Kidney (tissue), 22 donors: ENCODE measurements at places on chromosomes 12 and 14. TPM values are rescaled to one million over a fixed set of nuclear protein-coding genes. Genes with fewer than 3 reads are reported as not detected.

DNA sequence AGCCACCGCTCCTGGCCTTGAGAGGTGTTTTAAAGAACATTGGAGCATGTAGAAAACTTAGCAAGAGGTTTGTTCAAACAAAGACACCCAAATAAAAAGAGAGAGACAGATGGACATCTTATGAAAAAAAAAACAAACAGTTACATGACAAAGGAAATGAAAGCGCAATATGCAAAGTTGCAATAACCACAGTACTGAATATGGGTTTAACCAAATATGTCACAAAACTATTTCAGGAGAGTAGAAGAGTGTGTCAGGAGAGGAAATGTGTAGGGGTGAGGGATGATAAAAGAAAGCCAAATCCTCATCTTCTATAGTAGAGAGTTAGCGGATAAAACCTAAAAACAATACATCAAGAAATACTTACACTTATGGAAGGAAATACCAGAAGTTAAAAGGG lies 98.4 kb downstream of the GTF2A1 start:
- no peak for DNase-seq

Gene LLPH
- 21.9 TPM for total RNA-seq

- DNase-seq: peak; percentile 28
Measured at GRCh38 chr14:52119030-52119429, 50.2 kb upstream of the NID2 start.

GRCh38 chr12:130873106-130873795 lies 1.4 kb downstream of the RAN start:
- no peak for DNase-seq

DNA sequence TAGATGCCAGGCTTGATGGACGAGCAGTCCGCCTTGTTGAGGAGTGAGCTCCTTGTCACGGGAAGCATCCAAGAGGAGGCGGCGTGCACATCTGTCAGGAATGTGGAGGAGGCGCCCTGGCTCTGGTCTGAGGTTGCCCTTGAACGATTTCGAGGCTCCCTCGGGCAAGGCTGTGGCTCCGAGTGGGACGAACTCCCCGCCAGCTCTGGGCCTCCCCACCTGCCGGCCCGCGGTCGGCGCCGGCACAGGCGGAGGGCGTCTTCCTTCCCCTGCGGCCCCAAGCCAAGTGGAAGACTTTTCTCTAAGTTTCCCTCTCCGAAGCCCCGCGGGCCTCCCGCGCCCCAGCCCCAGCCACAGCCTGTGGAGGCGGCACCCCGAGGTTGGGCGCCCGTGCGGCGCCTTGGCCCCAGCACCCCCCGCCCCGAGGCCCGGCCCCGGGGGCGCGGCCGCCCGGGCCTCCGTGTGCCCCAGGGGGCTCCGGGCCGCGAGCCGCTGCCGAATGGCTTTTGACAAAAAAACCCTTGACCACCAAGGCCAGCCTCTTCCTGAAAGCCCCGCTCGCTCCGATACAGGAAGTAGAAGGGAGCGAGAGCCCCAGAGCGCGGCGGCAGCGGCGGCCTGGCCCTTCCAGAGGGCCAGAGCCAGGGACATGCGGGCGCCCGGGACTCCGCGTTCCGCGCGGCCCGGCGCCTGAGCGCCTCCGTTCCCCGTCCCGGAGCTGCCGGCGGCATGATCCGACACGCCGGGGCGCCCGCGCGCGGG lies at the start of gene RIN3:
Gene RIN3 (plus strand): TSS at position 578 of the 762 bp plus-strand sequence. CDS start 152 bp downstream, at position 730.
- DNase-seq: peak; percentile 80

DNA sequence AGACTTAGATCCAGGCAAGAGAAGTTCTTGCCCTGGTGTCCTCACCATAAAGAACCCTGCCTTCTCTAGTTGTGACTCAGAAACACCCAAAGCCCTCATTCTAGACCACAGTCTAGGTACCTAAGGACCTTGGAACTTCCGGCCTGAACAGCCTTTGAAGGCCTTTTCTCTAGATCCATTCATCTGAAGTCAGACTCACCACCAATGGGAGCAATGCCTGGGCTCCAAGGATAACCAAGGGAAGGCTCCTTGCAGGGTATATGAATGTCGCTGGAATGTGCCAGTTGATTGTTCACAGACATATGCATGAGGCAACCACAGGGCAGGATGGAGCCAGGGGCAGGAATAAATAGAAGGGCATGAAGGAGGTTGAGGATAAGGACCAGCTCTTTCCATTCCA lies 86.3 kb downstream of the PLCZ1 start:
- no peak for DNase-seq

Gene GALNT6
- 16.8 TPM for total RNA-seq

Gene HOXC10
- 50.7 TPM for total RNA-seq

- DNase-seq: no peak
Measured at GRCh38 chr14:54675236-54676128, 108.6 kb downstream of the SAMD4A start.

DNA sequence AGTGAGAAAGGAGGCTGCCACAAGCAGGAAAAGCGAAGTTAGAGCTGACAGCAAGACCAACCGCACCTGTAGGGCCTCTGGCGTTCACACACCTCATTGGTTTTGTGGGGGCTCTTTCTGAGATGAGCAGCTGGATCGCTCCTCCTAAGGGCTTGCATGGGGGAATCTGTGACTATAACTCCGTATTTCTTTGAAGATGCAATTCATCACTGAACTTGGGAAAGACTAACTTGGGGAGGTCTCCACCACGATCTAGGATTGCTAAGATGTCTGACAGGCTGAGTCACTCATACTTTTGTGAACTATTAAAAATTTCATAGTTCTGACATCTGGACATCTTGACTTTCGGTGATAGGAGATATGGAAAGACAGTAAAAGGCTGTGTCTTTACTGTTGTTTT lies 173.6 kb downstream of the ETV6 start:
- DNase-seq: no peak

Gene PMCH
- total RNA-seq: not detected

Gene OTOGL
- 0.47 TPM for total RNA-seq

DNA sequence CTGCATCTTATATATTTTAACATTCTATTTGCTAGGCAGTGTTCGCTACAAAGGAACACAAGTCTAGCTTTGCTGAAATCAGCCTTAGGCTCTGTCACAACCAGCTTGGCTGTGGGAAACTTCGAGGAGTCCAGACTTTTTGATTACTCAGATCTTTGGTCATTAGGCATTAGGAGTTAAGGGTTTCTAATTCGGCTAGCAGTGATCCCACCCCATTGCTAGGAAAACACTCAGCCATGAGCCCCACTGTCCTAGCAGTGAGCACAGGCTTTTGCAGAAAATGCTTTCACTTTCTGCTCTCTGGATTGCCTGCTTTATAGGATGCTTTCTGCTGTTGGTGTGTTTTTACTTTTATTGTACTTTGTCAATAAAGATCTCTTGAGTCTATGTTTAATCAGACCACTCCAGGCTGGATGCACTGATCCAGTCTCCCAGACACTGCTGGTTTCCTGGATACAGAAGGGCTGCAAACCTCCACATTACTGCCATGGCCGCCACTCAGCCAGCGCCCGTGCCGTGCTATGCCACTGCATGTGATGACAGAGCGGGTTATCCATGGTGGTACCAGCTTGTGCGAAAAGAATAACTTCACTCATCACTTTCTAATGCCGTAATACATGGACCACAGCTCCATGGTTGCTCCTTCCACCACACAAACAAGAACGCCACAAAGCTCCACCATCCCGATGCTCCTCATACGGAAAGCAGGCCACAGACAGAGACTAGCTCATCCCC lies 41.0 kb upstream of the PYGL start:
- no peak for DNase-seq

DNA sequence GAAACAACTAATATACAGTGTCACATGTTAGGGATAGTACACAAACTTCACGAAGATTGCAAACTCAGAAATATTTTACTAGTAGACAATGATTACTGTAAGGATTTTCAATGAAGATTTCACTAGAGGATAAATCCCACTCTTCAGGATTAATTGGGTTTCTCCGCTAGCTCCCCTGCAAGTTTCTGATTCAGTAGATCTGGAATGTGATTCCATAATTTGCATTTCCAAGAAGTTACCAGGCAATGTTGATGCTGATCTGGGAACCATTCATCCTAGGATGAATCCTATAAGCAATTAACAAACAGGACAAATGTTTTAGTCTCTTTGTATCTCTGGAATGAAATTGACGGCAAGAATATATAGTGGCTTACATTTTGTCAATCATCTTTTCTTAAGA lies 272.4 kb downstream of the ALX1 start:
- DNase-seq: no peak

DNA sequence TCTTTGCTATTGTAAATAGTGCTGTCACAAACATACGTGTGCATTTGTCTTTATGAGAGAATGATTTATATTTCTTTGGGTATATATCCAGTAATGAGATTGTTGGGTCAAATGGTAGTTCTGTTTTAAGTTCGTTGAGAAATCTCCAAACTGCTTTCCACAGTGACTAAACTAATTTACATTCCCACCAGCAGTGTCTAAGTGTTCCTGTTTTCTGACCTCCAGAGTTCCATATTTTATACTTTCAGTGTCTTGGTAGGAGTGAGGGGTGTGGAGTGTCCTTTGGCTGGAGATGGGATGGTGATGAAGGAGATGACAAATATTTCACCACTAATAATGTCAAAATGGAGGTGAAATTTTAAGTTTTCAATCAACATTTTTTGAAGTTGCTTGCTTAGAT lies 86.4 kb downstream of the DACT1 start:
- no peak for DNase-seq

- no peak for DNase-seq
Measured at GRCh38 chr14:61761557-61761956, 663 bp upstream of the SNAPC1 start.

DNA sequence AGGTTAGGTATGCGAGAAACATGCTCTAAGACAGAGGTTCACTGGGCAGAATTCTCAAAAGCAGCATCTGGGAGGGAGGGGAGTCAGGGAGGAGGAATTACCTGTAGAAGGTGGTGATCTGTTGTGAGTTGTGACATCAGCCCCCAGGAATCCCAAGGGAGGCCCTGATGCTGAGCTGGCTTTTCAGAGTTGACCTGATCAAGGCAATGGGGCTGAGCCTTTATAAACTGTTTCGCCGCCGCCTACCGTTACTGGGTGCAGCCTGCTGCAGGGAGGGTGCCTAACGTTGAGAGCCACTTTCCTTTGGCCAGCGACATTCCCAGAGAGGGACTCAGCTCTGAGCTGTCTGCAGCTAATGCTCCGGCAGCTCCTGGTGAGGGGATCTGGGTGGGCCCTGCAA lies 257.9 kb upstream of the TMEM132C start:
- DNase-seq: no peak

GRCh38 chr12:131851741-131852550 lies 23.8 kb downstream of the MMP17 start:
- DNase-seq: no peak

DNA sequence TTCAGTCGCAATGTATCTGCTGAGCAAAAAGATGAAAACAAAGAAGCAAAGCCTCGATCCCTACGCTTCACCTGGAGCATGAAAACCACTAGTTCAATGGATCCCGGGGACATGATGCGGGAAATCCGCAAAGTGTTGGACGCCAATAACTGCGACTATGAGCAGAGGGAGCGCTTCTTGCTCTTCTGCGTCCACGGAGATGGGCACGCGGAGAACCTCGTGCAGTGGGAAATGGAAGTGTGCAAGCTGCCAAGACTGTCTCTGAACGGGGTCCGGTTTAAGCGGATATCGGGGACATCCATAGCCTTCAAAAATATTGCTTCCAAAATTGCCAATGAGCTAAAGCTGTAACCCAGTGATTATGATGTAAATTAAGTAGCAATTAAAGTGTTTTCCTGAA lies 19.8 kb downstream of the CKB start:
- no peak for DNase-seq

Gene CRACR2A
- total RNA-seq: 6.1 TPM

DNA sequence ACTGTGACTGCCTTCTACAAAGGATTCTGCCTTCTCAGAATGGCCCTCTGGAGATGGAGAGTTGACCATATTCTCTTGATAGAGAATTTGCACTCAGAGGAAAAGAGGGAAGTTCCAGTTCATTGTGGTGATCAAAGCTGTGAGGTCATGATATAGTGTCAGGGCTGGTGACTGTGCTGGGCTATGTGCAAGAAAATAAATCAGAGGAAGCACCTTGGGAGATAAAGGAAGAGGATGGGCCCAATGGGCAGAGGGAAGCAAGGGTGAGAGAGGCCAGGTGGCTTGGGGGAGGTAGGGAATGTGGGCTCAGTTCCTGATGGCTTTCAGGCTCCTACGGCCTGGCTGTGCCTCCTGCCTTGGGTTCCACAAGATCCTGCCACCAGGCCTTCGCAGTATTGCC lies 145.8 kb downstream of the SLC8A3 start:
- no peak for DNase-seq

Gene CAPS2
- 14.1 TPM for total RNA-seq

DNA sequence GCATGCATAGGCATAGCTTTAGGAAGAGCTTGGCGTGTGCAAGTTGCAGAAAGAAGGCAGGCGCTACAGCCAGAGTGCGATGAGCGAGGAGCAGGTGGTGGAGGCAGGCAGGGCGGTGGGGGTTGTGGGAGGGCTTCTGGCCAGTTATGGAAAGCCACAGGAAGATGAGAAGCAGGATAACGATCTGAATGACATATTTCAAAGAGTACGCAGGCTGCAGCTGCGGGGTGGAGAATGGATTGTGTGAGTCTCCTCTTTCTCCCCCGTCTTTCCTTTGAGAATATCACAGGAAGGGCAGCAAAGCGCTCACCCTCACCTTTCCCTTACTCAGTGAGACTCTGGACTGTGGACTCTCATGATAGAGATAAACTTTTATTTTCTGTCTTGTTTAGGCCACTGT lies 48.7 kb upstream of the PLXNC1 start:
- no peak for DNase-seq

GRCh38 chr12:29035112-29035511 lies 114.0 kb upstream of the FAR2 start:
- no peak for DNase-seq

Gene AGAP2
- 3.7 TPM for total RNA-seq

DNA sequence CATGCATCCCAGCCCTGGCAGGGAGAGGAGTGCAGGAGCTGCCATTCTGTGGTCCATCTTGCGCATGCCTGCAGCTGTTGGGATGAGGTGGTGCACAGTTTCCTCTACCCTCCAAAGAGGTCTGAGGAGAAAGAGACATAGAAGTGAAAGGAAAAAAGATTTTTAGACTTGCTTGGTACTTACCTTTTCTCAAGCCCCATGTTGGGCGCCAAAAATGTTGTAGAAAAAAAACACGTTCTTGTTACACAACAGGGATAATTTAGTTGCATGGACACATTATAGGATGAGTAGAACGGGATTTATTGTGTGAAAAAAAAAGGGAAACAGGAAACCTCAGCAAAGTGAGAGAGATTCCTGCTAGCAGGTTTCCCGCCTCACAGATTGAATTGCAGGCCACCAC lies 244.4 kb upstream of the GARIN2 start:
- no peak for DNase-seq

Gene PAPLN
- 132 TPM for total RNA-seq
